ENCODE measurements at places on chromosomes 7 and 10.

DNA sequence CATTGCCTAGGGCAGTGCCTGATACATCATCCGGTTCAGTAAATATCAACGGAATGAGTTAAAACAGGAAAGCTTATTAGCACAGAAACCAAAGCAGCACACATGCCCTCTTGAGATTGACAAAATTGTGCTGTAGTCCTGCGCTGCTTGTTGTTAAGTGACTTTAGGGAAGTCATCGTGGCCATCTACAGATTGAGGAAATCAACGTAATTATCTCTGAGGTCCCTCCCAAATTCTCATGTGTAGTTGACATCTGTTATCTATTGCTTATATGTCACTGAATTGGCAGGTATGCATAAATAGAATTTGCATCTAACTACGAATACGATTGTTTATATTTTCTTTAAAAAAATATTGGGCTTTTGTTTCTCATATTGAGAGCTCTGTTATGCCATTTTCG is 3.5 kb upstream of the GNB2 start:
- DNase-seq: no peak

GRCh38 chr7:28565980-28566379 is 153.7 kb downstream of the CREB5 start:
- DNase-seq: no peak

GRCh38 chr7:37705976-37706375 is 22.4 kb downstream of the GPR141 start:
- DNase-seq: no peak

GRCh38 chr7:80207501-80207900 is 72.9 kb downstream of the GNAI1 start:
- peak; percentile 51 for DNase-seq

- no peak for DNase-seq
Measured at GRCh38 chr7:5598769-5599371, 175.2 kb upstream of the TNRC18 start.

DNA sequence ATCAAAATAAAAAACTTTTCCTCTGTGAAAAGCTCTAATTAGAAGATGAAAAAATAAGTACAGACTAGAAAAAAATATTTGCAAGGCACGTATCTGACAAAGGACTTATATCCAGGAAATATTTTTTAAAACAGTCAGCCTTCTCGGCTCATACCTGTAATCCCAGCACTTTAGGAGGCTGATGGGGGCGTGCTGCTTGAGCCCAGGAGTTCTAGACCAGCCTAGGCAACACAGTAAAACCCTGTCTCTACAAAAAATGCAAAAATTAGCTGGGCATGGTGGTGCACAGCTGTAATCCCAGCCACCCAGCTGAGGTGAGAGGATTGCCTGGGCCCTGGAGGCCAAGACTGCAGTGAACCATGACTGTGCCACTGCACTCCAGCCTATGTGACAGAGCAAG is 542.8 kb downstream of the PARD3 start:
- no peak for DNase-seq

DNA sequence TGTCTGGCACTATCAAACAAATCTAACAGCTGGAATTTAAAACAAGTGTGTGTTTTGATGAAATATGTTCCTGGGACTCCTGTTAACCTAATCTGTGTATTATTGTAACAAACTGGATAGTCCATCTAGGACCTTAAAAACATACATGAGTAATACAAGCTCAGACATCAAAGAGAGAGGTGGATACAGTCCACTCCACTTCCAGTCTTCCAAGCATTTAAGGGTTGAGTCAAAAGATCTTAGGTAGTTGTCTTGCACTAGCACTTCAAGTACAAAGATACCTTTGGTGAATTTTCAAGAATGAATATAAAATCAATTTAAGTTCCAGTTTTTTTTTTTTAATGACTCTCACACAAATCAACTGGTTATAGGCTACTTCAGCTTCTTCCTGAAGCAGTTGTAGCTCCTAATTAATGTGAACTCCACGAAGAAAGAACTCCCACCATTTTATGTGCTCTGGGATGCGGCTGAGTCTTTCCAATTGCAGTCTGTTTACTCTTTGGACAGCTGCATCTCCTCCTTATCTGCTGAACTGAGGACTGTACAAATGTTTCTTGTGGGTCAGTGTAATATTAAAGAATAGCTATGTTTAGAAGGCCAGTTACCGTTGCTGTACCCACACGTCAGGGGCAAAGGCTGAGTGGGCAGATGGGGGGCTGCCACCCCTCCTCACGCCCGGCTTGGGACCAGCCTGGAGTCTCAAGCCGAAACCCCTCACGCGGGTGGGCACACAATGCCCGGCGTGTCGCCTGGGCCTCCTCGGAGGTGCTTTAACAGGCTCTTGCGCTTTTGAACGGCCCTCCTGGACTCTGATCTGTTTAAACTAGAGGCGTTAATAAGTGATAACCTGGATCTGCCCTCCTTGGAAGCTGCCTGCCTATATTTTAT is 2.9 kb upstream of the IGF2BP3 start:
- no peak for DNase-seq

DNA sequence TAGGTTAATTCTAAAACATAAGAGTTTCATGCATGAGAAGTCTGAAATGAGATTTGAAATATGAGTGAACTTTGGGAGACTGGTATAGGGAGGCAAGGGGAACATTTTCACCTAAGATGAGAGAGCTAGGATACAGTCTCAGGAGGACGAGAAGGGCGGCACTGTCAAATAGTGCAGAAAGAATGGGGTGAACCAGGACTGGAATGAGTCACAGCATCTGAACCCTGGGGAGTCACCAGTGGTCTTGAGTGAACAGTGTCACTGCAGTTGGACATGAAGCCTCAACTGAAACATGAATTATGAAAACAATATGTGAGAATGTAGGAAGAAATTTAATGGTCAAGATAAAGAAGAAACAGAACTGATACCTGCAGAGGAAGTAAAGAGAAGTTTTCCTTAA is 33.8 kb downstream of the GNG11 start:
- DNase-seq: no peak

GRCh38 chr7:103664577-103664976 is 218.6 kb upstream of the SLC26A5 start:
- no peak for DNase-seq

DNA sequence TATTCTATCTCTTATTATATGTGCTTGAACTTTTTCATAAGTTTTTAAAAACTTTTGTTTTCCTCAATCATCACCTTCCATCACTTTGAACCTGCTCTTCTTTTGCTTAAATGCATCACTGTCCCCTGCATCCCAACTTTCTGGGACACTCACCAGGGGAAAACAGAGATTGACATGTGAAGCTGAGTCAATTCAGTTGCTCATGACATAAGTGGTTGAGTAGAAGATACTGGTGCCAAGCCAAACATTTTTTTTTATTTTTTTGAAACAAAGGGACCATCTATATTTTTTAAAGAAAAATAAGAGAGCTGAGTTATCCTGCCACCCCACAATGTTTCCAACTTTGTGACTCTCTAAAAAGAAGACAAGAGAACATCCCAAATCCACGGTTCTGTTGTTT is 61.8 kb upstream of the AHR start:
- no peak for DNase-seq

DNA sequence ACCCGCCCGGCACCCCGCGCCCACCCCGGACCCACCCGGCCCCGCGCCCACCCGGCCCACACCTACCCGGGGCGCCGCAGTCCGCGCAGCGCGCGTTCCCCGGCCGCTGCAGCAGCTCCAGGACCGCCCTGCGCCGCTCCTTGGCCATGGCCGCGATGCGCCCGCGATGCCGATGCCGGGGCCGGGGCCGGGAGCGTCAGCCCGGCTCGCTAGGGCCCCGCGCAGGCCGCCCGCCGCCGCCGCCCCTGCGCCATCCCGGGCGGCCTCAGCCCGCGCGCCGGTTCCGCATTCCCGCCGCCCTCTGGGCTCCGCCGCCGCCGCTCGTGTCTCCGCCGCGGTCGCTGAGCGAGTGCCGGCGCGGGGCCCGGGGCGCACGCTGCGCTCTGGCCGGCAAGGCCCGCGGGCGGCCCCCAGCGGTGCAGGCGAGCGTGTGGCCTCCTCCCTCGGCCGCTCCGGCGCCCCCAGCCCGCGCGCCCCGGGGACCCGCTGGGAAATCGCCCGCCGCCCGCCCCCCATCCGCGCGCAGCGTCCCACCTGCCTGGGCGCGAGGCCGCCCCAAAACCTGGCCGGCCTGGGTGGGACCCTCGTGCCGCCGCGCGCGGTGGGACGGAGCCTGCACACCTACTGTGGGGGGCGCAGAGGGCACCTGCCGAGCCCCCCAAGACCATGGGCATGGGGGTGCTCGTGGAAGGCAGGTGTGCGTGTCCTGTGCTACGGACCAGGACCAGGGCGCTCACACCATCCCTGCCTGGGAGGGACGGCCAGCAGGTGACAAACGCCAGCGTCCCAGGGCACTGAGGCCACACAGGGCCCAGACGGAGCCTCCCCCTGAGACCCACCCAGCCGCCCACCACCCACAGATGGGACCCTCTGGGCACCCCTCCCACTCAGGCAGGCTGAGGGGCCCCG is at the start of gene ADAP1:
Gene ADAP1, minus strand, starts transcription at position 351 of the 909 bp plus-strand sequence. Its CDS starts 203 bp downstream, at position 148.
- peak; percentile 74 for DNase-seq

- DNase-seq: no peak
Measured at GRCh38 chr7:117875566-117875965, 2.3 kb upstream of the CTTNBP2 start.

- DNase-seq: peak; percentile 92
Measured at GRCh38 chr10:70302292-70302691, 18.5 kb upstream of the NPFFR1 start.

GRCh38 chr7:94178230-94178629 is 174.1 kb upstream of the BET1 start:
- DNase-seq: no peak

GRCh38 chr7:36261019-36261754 is 108.1 kb downstream of the EEPD1 start:
- DNase-seq: no peak

DNA sequence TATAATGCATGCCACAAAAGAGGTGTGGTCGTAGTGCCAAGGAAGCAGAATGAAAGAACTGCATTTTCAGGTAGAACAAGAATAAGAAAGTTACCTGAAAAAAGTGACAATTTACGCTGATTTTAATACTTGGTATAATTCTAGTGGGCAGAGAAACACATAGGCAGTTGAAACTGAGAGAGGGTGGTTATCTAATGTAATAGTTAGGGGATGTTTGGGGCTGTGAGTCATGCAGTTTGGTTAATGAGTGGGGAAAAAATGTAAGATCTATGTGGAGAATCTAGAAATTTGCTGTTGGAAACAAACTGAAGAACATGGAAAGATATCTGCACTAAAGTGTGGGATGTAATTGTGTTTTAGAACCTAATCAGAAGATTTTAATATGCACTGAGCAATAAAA is 33.7 kb downstream of the ZNF37A start:
- no peak for DNase-seq

DNA sequence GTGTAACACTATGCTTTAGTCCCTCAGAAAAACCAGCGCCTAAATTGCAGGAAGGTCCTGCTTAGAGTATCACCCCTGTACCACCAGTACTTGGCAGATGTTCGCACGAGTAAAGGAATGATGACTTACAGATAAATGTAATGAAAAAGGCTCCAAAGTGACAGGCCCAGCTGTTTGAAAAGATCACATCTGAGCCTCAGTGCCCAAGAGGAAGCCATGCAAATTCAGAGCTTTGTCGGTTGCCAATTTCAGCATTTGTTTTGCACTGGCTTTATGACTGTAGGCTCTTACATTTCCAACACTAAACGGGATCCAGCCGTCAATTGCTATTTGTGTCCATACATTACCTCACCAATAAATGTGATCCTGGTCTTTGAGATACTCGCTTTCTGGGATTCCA is 60.6 kb upstream of the GAD2 start:
- no peak for DNase-seq

GRCh38 chr7:74230446-74231231 is 20.8 kb downstream of the LAT2 start:
- DNase-seq: peak; percentile 84

DNA sequence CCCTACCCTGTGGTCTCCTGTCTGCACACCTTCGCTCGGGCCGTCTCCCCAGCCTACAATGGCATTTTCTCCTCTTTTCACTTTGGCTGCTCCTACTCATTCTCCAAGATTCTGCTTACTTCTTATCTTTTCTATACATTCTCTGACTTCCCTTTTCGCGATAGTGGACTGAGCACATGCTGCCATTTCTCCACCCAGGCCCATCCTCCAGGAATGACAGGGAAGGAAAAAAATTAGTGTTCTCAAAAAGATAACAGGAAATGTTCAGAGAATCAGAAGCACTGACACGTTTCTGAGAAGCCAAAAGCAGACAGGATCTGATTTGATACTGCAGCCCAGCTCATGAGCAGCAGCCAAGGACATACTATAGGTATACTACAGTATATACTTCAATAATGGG is 6.4 kb upstream of the ANXA11 start:
- DNase-seq: no peak

GRCh38 chr7:88985295-88985694 is 189.8 kb upstream of the TEX47 start:
- DNase-seq: no peak

DNA sequence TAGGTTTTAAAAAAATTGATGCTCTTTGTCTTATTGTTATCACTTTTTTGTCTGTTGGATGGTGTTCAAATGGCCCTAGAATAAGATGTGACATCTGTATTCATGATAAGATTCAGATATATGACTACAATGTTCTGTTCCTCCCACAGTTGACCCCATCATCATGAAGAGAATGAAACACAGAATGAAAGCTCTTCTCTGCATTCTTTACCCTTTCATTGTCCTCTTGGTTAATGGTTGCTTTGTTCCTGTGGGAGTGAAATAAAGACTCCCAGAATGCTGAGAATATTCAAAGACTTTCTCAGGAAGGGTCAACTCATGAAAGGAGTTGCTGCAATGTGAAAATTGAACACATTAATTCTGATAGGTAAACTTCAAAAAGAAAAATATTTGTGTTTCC is 1015.8 kb downstream of the SORCS3 start:
- no peak for DNase-seq

- DNase-seq: no peak
Measured at GRCh38 chr7:83751217-83751616, 102.3 kb upstream of the SEMA3E start.

DNA sequence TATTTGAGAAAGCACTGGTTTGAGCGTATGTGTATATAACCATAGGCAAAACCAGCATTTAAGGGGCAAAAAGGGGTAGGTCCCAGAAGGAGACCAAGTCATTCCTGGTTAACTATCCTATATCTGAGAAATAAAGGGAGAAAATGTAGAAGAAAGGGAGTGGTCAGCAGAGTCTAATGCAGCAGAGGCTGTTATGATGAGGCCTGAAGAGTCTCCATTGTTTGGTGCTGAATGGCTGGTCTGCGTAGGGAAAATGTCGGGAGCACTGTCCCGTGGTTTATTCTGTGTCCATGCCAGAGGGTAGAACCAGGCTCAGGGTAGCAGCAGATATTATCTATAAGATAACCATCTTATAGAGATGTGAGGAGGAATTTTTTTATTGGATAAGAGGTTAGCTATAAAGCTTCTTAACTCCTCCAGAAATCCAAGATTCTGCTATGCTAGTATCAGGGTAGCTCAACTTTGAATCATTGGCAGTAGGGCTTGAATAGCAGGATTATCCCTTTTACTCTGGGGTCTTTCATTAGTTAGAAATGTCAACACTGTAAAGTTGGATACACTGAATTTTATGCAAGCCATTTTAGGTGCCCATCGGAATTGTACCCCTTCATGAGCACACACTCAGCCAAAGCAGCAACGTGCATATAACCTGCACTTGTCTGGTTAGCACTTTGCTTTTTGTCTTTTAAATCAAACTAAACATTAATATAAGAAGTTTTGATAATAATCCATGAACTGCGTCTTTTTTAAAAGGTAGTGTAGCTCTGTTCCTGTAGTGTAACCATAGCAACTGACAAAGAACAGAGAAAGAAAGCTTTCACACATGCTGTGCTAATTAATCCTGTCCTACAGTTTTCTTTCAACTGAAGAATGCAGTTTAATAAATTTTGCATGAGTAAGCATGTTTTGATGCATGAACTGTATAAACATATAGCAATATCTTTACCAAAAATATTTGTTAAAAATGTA is 312.0 kb upstream of the FZD1 start:
- DNase-seq: no peak

GRCh38 chr7:42843205-42843800 is 68.6 kb downstream of the C7orf25 start:
- DNase-seq: peak; percentile 10

All from inflammatory macrophage treated with lipopolysaccharide for 1 hour (primary cell).